ENCODE measurements at places on chromosomes 1 and 21.

DNA sequence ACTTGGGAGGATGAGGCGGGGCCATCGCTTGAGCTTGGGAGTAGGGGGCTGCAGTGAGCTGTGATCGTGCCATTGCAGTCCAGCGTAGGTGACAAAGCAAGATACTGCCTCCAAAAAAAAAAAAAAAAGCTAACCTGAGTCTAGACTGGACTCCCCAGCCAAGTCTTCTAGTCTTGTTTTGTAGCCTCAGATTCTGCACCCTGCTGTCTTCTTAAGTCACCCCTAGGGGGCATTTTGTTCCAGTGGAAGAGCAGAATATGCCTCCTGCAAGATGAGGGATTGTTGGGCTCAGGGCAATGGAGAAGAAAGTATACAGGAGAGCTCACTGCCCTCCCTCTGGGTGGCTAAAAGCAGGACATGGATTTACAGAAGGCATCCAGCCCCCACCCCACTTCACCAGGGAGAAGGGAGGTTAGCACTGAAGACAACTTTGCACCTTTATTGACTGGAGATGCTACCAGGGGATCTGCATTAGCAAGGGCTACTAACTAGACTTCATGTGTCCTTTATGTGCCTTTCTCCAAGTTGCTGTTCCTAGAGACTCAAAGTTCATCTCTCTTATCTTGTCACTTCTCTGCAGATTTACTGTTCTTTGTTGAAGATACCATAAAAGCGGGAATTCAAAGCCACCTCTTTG lies 15.3 kb upstream of the RNF187 start:
- DNase-seq, result peak; percentile 3

GRCh38 chr1:113388621-113389358 lies 1.5 kb upstream of the MAGI3 start:
- DNase-seq, result no peak

DNA sequence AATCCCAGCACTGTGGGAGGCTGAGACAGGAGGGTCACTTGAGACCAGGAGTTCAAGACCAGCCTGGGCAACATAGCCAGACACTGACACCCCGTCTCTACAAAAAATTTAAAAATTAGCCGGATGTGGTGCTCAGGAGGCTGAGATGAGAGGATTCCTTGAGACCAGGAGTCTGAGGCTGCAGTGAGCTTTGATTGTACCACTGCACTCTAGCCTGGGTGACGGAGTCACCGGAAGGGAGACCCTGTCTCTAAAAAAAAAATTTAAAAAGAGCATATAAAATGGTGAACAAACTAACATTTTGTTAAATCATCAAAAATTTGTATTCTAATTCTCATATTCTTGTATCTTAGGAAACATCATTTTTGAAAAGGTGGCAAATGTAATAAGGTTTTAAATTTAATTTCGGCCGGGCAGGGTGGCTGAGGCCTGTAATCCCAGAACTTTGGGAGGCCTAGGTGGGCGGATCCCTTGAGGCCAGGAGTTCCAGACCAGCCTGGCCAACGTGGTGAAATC lies 27.1 kb downstream of the MAB21L3 start:
- no peak for DNase-seq

GRCh38 chr1:203278082-203278884 lies 27.0 kb upstream of the BTG2 start:
- DNase-seq, result no peak

DNA sequence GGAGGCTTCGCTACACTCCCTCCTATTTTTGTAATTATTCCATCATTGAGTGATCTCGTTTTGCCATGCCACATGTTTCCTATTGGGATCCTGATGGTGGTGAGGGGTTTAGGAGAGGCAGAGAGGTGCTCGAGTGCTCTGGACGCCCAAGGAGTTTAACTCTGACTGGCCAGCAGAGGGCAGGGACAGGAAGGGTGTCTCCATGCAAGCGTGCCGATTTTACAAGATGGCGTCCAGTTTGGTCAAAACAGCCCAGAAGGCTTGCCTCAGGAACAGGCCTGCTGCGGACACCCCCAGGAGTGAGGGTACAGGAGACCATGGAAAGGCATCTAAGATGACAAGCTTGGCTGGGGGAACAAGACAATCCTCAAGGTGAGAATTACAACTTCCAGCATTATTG lies 33.8 kb upstream of the KCNE2 start:
- no peak for DNase-seq

- no peak for DNase-seq
Observed at GRCh38 chr1:224170748-224171478, 12.1 kb upstream of the DEGS1 start.

GRCh38 chr1:204763773-204764427 lies 78.4 kb upstream of the LRRN2 start:
- peak; percentile 46 for DNase-seq

- DNase-seq, result no peak
Observed at GRCh38 chr1:6145396-6145750, 34.7 kb downstream of the CHD5 start.

- no peak for DNase-seq
Observed at GRCh38 chr1:183806675-183807074, 1.8 kb downstream of the RGL1 start.

DNA sequence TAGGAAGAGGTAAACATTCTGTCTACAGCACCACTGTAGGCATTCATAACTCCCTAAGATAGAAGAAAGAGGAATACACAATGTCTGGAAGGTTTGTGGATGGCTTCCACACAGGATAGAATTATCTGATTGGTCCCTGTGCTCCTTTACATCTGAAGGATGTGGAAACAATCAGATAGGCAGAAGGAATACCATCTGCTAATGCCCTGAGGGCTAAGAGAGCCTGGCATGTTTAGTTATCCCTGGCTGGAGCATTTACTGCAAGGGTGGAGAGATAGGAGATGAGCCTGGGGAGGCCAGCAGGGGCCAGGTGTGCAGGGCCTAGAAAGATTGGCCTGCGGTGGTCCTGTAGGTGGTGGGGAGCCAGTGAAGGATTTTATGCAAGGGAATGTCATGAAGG lies 8.6 kb upstream of the ACBD3 start:
- no peak for DNase-seq

DNA sequence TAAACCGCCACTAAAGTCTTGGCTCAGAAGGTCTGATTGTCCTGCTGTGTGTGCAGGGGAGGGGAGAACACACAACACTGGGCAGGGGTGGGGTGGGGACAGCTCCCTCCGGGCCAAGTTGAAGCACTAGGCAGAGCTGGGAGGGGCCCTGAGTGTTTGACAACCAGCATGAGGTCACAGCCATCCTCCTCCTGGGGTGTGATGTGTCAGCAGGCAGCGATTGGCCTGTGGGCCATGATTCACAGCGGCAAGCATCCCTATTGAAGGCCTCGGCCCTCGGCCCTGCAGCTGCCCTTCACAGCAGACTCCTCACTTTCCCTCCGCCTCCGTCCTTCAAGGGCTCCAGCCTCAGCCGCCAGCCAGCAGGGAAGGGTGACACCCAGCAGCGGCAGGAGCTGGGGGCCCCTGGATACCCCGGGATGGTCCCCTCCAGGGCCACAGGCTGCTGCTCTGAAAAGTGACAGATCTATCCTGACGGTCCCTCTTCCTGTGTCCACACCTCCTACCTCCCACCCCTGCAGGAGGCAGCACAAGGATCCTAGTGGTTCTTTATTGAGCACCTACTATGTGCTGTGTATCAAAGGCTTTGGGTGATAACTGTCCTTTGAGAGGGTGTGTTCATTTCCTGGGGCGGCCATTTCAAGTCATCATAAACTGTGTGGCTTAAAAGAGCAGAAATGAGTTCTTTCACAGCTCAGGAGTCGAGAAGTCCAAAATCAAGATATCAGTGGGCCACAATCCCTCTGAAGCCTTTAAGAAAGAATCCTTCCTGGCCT lies 66.0 kb upstream of the SLC25A33 start:
- peak; percentile 37 for DNase-seq

DNA sequence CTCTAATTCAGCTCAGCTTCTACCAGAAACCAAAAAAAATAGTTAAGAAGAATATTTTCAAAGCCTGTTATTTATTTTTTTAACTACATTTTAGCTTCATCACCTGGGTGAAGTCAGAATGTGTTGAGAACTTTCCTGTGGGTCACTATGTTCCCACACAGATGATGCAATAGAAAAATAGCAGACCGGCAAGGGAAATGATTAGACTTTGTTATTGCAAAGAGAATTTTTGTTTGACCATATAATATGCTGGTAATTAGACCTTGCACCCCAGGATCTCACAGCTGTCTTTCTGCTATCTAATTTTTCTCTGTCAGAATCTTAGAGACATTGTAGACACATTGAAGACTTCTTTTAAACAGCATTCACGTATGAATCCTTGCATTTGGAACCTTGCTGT lies 299.3 kb downstream of the TBX15 start:
- DNase-seq, result no peak

- DNase-seq, result no peak
Observed at GRCh38 chr1:185159966-185160365, 3.0 kb downstream of the SWT1 start.

DNA sequence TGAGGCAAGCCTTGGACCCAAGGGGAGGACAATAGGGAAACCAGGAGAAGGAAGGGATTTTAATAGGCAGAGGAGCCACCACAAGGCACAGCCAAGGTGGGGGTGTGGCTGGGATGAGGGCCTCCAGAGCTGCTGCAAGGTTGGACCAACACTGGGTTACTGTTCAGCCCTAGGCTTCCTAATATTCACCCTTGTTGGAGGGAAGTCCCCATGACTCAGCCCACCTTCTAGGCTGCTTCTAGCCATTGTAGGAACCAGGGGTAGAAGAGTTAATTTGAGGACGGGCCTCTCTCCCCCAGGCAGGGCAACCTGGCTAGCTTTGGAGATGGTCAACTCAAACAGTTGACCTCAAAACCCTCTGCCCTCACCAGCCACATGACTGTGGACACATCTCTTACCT lies 59.5 kb downstream of the KCNN3 start:
- no peak for DNase-seq

GRCh38 chr1:51858892-51859291 lies 19.6 kb downstream of the NRDC start:
- DNase-seq, result no peak

GRCh38 chr21:45713613-45714012 lies 70.1 kb downstream of the PCBP3 start:
- DNase-seq, result no peak

- DNase-seq, result no peak
Observed at GRCh38 chr1:198910816-198911215, 272.0 kb downstream of the PTPRC start.

DNA sequence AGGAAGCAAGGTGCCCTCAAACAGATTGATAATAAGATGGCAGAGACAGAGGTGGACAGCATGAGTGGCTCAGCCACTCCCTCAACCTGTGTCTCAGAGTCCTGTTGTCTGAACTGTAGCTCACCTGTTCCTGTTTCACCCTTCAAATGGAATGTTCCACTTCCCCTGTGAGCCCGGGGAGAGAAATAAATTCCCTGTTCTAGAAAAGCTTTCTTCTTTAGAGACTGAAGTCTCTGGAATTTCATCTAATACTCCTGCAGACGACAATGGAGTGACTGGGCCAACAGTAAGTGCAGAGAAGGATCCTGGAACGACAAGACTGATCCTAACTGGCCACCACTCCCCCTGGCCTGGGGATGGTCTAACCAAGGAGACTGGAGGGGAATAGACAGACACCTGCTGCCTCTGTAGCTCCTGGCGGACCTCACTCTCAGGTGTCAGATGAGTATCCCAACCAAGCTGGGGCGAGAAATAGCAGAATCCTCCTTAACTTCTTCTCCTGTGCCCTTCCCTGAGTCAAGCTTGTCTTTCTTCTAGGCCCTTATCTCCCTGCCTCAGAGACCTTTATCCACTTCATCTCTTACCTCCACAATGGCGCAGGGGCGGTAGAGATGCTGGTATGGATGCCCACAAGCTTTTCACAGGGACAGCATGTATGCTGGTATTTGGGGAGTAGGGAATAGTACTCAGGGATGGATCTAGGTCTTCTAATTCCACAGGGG lies 45.4 kb downstream of the PLEKHA6 start:
- peak; percentile 46 for DNase-seq

GRCh38 chr1:111571987-111572386 lies 47.6 kb upstream of the RAP1A start:
- no peak for DNase-seq

GRCh38 chr1:30551603-30552002 lies 171.8 kb downstream of the MATN1 start:
- DNase-seq, result no peak

DNA sequence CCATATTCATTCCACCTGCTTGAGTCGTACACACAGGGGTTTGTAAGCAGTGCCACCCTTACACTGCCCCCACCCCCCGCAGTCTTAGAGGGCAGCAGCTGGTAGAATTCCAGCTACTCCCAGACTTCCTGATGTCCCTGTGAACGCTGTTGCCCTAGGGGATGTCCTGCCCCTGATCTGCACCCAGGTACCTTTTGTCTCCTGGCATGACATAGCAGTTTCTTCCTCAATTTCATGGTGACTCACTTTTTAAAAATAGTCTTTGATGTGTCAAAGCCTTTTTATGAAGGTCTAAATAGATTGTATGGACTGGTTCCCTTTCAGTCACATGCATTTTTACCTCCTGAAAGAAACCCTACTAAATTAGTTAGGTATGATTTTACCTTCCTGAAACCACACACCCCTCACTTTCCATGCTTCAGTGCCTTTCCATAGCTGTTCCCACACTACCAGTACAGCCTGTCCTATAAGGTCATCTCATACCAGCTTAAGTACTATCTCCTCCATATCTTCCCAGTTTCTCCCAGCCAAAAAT lies 76.4 kb downstream of the ST3GAL3 start:
- DNase-seq, result no peak

DNA sequence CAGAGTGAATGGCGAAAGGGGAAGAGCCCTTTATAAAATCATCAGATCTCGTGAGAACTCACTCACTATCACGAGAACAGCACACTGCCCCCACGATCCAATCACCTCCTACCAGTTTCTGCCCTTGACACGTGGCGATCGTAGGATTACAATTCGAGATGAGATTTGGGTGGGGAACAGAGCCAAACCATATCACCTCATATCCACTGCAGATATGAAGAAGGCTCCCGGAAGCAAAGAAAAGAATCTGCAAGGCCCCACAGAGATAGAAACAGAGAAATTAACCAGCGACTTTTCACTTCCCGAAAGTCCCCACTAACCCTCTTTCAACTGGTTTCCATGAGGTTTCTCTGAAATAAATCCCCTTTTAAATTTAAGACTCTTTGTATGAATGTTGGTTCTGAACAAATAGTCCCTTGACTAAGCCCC lies 86.2 kb upstream of the IRF2BP2 start:
- DNase-seq, result no peak

GRCh38 chr1:164774819-164775654 lies 216.1 kb downstream of the PBX1 start:
- peak; percentile 77 for DNase-seq

DNA sequence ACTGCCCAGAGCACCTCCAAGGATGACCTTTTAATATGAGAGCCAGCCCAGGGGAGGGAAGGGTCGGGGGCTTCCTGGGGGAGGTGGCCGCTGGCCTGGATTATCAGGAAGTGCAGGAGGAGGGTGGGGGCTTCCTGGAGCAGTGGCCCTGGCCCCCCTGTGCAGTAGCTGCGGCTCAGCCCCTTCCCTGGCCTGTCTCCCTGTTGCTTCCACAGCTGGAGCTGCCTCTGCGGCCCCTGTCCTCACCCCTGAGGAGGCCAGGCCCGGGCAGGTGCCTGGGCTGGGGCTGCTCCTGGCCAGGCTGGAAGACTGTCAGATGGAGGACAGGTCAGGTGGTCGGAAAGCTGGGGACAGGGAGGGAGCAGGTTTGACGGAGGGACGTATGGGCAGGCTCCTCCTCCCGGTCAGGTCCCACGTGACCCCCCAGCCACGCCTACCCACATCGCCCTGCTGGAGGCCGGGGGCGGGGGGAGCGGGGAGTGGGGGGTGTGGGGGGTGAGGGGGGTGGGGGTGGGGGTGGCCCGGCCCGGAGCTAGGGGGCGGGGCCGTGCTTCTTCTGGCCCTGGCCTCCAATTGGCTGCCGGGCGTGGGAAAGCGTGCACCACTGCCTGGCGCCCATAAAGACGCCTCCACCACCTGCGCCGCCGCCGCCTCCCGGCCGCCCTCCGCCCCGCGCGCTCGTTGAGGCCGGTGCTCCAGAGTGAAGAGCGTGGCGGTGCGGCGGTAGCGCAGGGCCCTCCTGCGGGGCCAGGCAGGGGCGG lies 10.2 kb upstream of the TNFRSF14 start:
- peak; percentile 55 for DNase-seq

Data from NCI-H748 treated with DMSO at 0.1 percent for 48 hours (cell line).